ENCODE measurements at places on chromosomes 3 and 15.

- peak; percentile 26 for DNase-seq
These were observed 126.8 kb upstream of the ARHGEF3 start for GRCh38 chr3:56928379-56929068.

GRCh38 chr3:169965562-169966427 lies 812 bp upstream of the SEC62 start:
- no peak for DNase-seq

- DNase-seq, result no peak
These were observed 19.5 kb downstream of the SETMAR start for GRCh38 chr3:4322635-4323034.

DNA sequence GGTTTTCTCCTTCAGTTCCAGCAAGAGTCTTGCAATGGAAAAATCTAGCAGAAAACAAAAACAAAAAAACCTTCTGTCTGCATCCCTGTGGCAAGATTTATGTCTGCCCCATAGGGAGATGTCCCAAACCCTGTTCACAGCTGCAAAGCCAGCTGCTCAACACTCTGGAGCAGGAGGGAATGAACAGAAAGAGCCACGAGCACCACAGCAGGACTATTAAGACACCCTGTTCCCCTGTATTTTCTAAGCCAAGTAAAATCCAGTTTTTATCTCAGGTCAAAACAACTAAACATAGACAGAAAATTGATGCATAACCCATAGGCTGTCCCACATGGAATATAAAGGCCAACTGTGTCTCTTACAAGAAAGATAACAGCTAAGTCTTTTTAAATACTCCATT lies 357.9 kb downstream of the LSAMP start:
- no peak for DNase-seq
